Choroid plexus epithelial cell (primary cell): ENCODE measurements at places on chromosomes 7 and 10.

GRCh38 chr7:96355990-96356506 lies 34.1 kb upstream of the SLC25A13 start:
- no peak for DNase-seq

GRCh38 chr7:101129603-101130117 lies 2.8 kb downstream of the SERPINE1 start:
- DNase-seq: no peak

DNA sequence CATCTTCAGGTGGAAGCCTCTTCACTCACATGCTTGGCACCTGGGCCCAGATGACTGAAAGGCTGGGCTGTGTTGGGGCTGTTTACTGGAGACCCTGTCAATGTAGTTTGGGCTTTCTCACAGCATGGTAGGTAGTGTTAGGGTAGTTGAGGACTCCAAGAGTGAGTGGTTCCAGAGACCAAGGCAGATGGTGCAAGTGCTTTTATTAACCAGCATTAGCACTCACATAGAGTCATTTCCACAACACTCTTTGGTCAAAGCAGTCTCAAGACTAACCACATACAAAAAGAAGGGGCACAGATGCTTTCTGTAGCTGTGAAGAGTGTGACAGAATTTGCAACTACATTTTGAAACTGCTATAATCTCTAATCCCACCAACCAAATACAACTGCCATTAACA lies 135.0 kb downstream of the RTKN2 start:
- no peak for DNase-seq

- no peak for DNase-seq
Observed at GRCh38 chr7:49805371-49806007, 32.1 kb downstream of the VWC2 start.

DNA sequence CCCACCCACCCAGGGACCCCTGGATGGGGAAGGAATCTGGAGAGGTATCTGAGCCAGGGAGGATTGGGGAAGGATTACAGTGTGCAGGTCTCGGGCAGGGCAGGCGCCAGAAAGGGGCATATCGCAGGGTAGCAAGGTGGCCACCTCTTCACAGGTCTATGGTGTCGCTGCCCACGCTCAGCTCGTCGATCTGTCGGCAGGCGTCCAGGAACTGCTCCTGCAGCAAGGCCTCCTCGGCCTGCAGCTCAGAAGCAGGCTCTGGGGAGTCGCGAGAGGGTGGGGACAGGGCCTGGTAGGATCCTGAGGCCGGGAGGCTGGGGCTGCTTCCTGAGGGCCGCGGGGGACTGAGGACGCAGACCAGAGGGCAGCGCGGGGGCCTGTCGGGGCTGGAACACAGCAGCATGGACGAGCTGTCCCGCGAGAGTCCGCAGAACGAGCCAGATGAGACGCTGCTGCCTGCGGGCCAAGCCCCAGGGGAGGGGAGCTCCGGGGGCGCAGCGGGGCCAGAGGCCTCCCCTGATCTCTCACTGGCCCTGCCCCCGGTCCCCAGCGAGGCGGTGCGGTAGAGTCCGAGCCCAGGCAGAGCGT lies 7.1 kb upstream of the RBM28 start:
- DNase-seq: no peak

DNA sequence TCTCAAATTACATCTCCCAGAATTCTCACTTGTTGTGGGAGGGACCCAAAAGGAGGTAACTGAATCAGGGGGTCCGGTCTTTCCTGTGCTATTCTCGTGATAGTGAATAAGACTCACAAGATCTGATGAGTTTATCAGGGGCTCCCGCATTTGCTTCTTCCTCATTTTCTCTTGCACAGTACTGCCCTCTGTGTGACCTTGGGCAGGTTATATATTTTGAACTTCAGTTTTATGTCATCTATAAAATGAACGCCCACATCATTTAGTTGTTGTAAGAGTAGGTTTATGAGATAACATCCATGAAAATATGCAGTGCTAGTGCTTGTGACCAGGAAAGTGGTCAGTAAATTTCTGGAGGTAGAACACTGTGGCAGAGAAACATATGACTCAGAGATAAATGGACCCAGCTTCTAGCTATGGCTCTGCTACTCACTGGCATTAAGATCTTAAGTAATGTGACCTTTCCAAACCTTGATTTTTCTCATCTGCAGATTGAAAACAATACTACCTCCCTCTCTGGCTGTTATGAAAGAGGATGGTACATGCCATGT lies 44.3 kb downstream of the SCRN1 start:
- DNase-seq: no peak

- DNase-seq: peak; percentile 59
Observed at GRCh38 chr10:103666087-103666761, 172.7 kb downstream of the NEURL1 start.

GRCh38 chr10:131871673-131872005 lies 29.2 kb upstream of the PPP2R2D start:
- no peak for DNase-seq

DNA sequence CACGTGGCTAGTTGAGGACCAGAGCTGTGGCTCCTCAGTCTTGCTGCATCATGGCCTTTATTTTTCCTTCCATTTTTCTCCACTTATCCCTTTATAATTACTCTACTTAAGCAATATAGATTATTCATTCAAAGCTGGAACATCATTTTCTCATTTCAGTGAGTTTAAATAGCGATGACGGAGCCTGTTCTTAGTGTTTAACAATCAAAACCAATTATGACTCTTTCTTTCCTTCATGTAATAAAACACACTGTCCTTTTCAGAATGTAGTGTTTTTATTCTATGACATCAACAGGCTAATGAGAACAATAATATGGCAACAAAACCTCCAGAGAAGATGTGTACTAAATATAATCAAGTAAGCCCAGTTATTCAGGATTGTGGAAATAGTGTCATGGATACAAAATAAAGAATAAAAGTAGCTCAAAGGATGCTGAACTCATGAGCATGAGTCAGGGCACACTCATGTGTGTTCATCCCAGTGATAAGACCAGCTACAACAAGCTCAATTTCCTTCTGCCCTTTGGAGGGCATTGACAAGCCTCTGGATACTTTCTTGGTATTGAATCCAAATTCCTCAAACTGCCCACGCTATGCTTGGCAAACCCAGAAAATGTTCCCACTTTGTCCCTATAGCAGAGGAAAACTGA lies 188.4 kb downstream of the CYP26A1 start:
- DNase-seq: peak; percentile 62

DNA sequence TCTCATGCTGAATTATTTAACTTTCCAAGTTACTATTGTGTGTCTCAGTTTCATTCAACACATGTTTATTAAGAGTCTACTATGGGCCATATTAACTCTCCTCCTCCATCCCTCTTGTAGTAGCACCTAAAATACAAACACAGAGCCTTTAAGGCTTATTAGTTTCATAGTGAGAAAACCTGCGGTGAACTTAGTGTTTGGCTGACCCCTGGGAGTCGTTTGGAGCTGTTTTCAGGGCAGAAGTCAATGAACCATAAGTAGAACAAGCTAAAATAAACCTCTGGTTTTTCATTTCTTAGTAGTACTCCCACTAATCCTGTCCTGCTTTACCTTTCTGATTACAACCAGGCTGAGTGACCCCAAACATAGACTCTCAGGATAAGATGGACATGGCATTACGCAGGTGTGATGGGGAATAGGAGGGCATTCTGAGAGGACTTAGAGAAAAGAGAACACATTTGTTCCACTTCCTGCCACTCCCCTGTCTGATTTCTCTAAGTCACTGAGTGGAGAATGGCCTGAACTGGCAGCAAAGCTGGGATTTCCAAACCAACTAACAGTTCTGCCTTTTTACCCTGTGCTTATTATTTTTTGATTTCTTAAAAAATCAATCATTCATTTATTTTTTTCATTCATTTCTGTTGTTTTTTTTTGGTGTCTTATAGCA lies 74.5 kb downstream of the LRMDA start:
- no peak for DNase-seq
